NCI-H82 (cell line): ENCODE measurements at places on chromosomes 4 and X.

GRCh38 chrX:37712458-37712857 lies 26.9 kb downstream of the XK start:
- DNase-seq = no peak

GRCh38 chr4:7156761-7157488 lies 35.4 kb upstream of the SORCS2 start:
- peak; percentile 34 for DNase-seq

GRCh38 chrX:14941301-14941700 lies 68.1 kb downstream of the MOSPD2 start:
- DNase-seq = no peak

- DNase-seq = no peak
Observed at GRCh38 chr4:168507178-168507815, 10.4 kb downstream of the PALLD start.

GRCh38 chr4:771464-771863 lies 54.5 kb downstream of the CPLX1 start:
- DNase-seq = no peak

- no peak for DNase-seq
Observed at GRCh38 chr4:134313591-134313990, 112.0 kb upstream of the PABPC4L start.

GRCh38 chr4:113718252-113718651 lies 43.3 kb downstream of the CAMK2D start:
- DNase-seq = no peak

DNA sequence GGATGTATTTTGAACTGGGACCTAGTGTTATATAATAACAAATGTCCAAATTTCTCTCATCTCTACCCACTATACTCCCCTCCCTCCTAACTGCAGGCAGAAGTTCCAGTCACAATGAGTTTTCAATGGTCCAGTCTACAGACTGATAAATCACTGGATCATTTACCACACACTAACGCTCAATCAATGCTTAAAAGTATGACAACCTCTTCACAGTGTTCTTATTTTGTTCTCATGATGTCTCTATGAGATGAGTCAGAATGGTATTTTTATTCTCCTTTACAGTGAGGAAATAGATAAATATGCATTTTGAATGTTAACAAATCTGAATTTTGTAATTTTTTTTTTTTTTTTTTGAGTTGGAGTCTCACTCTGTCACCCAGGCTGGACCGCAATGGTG lies 83.7 kb upstream of the ETNPPL start:
- no peak for DNase-seq

DNA sequence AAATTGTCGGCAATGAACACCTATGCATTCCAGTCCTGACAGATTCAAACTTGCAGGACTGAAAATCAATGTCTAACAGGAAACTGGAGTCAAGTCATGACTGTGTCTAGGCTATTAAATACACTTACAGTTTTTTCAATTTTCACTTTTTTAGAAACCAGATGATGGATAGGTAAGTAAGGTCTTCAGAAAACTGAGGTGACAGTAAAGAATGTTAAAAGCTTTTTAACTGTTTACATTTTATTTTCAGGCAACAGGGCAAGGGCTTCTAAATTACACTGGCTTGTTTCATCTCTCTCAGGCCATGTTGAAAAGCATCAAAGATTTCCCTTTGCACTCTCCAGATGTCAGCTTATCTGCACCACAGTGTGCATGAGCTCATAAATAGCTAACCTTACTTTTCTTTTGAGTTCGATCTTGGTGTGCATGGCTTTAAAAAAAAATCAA lies 65.2 kb downstream of the SEC24D start:
- DNase-seq = no peak

GRCh38 chr4:150192986-150193385 lies 114.7 kb downstream of the DCLK2 start:
- DNase-seq = no peak

- DNase-seq = no peak
Observed at GRCh38 chrX:47160781-47161180, 15.8 kb downstream of the RBM10 start.

DNA sequence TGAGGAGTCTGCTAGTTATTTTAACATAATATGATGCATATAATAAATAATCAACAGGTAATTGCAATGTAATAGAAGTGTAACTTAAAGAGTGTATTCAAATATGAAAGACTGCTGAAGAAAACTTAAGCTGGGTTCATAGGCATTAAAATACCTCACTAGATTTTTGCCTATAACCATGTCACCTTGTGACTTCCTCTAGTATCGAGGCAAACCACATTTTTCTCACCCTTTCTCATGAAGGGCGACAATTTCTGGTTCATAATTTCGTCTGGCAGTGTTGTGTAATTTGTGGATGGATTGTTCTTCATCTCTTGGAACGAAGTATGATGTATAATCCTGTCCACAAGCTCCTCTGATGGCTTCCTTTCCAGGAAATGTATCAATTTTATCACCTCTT lies 16.0 kb downstream of the SULT1E1 start:
- DNase-seq = no peak

- no peak for DNase-seq
Observed at GRCh38 chrX:28599957-28600356, 12.7 kb downstream of the IL1RAPL1 start.

DNA sequence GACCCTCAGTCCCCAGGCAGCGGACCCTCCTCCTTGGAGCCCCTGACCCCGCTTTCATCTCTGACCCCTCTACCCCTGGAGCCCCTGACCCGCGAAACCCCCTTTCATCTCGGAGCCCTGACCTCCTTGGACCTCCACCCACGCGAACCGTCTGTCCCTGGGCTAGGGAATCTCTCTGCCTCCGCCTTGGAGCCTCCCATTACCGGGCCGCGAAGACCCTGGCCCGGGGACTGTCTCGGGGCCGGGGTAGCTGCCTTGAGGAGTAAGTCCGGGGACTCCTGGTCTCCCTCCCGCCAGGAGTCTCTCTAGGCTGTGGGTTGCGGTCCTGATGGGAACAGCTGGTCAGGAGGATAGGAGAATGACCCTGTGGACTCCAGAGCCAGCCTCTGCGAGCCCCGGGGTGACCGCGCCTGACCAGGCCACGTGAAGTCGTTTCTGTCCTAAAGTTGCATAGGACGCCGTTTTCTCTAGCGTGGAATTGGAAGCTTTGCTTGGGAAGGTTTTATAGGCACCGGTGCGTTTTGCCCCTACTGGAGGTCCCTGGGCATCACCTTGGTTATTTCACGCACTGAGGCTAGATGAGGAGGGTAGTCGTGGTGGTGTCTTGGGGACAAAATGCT lies 824 bp downstream of the TBC1D14 start:
- DNase-seq = peak; percentile 22

GRCh38 chrX:151167791-151168345 lies 8.5 kb upstream of the GPR50 start:
- no peak for DNase-seq

DNA sequence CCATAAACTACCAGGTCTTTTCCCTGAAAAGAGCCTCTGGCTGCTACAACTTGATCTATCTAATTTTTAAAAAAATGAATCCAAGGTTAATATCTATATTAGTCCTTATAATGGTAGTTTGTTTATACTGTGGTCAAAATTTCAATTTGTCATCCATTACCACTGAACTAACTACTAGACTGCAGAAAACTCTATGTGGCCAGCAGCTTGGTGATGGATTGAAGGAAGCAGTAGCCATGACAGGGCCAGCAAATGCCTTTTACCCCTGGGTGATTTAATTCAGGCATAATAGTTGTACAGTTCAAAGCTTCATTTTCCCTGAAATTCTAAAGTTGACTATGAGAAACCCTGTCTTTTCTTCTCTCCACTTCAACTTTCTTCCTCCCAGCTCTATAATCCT lies 30.4 kb upstream of the PPARGC1A start:
- DNase-seq = no peak

GRCh38 chrX:9233141-9233540 lies 199.2 kb upstream of the FAM9B start:
- no peak for DNase-seq

GRCh38 chrX:66633541-66633940 lies 5.3 kb downstream of the EDA2R start:
- no peak for DNase-seq

DNA sequence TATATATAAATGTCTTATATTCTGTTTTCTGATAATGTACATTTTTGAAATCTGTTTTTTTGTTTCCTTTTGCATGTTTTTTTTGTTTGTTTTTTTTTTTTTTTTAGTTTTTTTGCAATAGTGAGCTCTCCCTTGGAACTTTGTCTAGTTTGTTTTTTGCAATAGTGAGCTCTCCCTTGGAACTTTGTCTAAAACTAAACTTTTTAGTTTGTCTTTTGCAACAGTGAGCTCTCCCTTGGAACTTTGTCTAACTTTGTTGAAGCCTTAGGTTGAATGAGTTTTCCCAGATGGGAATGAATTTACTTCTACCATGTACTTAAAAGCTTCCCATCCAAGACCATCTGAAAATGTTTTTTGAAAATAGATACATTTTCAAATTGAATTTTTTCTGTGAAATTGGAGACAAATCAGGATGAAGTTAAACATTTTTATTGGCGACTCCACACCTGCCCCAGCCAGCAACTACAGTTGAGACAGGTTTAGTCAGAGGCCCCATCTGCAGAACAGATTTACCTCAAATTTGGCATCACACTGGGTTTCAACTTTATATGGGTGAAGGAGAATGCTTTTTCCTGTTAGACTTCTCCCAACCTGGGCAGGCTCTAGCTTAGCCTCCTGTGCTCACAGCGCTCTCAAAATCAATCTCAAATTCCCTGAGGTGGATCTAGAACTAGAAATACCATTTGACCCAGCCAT lies 16.0 kb downstream of the SLC9B2 start:
- DNase-seq = no peak

- no peak for DNase-seq
Observed at GRCh38 chrX:115581759-115582615, 21.0 kb downstream of the PLS3 start.

GRCh38 chr4:24382381-24382780 lies 202.0 kb downstream of the DHX15 start:
- no peak for DNase-seq

GRCh38 chr4:31964685-31965084 lies 1244.5 kb downstream of the PCDH7 start:
- no peak for DNase-seq

- DNase-seq = peak; percentile 16
Observed at GRCh38 chr4:119329835-119330620, 8.1 kb upstream of the FABP2 start.

DNA sequence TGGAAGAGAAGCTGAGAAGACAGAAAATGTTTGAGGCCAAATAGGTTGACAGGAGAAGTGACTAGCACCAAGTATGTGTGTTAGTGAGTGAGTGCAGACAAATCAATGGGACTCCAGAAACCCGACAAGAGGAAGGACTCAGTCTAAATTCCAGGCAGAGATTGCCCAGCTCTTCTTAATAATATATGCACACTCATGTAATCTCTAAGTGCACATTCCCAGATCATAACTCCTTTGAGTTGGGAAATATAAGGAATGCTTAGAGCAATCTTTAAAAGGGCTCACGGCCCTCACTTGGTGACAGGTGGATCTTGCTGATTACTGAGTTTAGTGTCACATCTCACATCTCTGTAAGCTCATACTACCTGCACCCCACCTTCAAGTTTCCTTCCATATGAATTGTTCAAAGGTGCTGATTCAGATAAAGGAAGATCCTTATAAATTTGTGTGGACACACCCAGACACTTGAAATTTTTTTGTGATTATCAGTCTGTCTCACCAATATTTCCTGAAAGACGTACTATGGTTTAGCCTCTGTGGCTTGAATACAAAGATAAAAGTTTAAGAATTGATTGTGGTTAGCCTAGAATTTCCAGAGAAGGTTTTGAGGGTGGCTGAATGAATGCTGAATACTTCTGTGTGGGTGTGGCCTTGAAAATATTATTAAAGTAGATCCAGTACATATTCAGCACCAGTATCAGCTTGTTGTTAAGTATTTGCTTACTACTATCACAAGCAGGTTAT lies 205.1 kb upstream of the UGT8 start:
- DNase-seq = no peak

GRCh38 chr4:7041801-7042502 lies 1.2 kb upstream of the TADA2B start:
- DNase-seq = peak; percentile 58

- no peak for DNase-seq
Observed at GRCh38 chr4:11650801-11651596, 222.3 kb upstream of the HS3ST1 start.

DNA sequence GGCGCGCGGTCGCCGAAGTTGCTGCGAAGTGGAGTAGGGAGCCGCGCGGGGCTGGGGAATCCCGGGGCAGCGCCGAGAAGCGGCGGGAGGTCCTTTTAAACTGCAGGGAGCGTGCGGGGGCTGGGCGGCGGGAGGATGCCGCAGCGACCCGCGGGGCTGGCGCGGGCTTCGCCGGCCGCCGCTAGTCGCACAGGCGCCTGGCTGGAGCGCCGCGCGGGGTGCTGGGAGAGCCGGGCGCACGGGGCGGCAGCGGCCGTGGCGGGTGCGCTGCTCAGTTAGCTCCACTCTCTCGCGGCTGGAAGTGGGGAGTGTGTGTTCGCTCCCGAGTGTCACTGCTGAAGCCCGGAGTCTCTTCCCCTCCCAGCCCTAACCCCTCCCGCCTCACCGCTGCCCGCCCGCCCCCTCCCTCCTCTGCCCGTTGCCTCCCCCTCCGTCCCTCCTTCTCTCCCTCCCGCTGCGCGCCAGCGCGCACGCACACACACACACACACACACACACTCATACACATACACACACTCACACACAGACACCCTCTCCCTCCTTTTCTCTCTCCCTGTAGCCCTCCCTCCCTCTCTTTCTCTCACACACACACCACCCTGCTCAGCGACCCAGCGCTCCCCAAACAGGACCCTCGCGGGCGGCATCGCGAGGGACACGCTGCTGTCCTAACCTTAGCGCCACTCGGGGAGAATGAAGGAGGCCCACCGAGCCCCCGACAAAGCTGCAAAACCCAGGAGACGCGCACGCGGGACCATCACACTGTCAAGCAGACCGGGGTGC lies at the start of gene NDNF:
Gene NDNF (minus strand): TSS at position 312 of the 780 bp plus-strand sequence. CDS start 26,698 bp downstream, outside the sequence.
- DNase-seq = peak; percentile 35

DNA sequence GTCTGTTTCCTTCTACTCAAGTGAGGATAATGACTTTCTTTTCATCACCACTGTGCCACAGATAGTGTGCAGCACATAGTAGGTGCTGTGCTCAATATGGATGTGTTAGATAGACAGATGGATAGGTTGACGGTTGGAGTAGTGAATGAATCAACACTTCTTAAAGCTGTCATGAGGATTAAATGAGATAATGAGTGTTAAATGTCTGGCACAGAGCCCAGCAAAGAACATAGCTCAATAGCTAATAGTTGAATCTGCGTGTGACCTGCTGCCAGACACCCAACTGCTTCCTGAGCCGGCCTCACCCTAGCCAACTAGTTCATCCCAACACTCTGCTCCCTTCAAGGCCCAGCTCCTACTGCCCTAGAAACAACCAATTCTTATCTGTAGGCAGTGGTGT lies 67.7 kb upstream of the PJA1 start:
- DNase-seq = peak; percentile 94

- no peak for DNase-seq
Observed at GRCh38 chr4:172495769-172496168, 672.8 kb upstream of the GALNT7 start.
